ENCODE measurements at places on chromosomes 1 and 21. TPM values are rescaled to one million over a fixed set of nuclear protein-coding genes. Genes with fewer than 3 reads are reported as not detected.

The ZMYND12 gene
- 3.6 TPM for total RNA-seq

The AMY2A gene
- not detected for total RNA-seq

The CLDN14 gene
- not detected for total RNA-seq

The C1orf116 gene
- total RNA-seq, result 29.2 TPM
